GM23338 (cell line): ENCODE measurements at places on chromosomes 11 and 22. TPM values are rescaled to one million over a fixed set of nuclear protein-coding genes. Genes with fewer than 3 reads are reported as not detected.
A peak's percentile ranks its signal among the peaks of the same experiment; 100 is the strongest.

DNA sequence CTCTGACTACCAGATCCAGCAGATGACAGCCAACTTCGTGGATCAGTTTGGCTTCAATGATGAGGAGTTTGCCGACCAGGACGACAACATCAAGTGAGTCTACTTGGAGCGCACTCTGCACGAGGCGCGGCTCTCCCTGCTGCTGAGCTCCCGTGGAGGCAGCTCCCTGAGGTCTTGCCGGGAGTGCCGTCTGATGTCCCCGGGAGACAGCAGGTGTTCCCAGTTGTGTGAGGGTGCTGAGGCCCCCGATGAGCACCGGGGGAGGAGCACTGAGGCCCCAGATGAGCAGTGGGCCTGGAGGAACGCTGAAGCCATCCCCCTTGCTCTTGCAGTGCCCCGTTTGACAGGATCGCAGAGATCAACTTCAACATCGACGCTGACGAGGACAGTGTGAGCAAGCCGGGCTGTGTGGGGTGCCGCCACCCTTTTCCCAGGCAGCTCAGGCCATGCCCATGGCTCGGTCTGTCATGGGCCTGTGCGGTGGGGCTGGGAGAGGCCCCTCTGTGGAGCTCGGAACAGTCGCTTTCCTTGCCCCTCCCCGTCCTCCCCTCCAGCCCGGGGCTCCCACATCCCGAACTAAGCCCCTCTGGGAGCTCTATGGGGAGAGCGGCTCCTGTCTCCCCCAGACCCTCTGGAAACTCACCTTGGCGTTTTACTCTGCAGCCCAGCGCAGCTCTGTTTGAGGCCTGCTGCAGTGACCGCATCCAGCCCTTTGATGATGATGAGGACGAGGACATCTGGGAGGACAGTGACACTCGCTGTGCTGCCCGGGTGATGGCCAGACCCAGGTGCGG is 37.1 kb downstream of the SBF1 start:
- no peak for DNase-seq

- DNase-seq: no peak
Observed at GRCh38 chr22:46770151-46770641, 7.7 kb downstream of the TBC1D22A start.

The PHF21B gene
- 127 and 149 TPM in 2 replicates for total RNA-seq

DNA sequence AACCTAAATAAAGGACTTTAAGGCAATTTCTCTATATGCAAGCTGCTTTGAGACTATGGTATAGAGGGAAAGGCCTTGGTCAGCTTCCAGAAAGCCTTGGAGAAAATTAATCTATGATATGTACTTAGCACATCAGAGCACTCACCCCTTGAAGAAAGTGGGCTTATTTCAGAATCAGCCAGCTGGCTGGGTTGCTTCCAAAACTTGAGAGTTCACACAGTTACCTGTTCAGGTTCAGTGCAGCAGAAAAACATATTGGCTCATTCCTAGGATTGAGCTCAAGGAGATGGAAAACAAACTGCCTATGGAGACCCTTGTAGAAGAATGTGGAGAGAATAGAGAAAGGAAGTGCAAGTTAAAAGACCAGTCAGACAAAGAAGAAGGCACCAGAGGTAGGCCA is 22.7 kb downstream of the CCDC81 start:
- no peak for DNase-seq

The OR52N4 gene
- 0.27 TPM in 1 of 2 replicates, not detected in the other for total RNA-seq

The SNAP29 gene
- 8.2 and 10.2 TPM in 2 replicates for total RNA-seq

The PRG3 gene
- total RNA-seq: not detected in 2 replicates

GRCh38 chr11:5665051-5665570 is 19.8 kb downstream of the TRIM5 start:
- no peak for DNase-seq

The TPBGL gene
- 0.16 and 0.21 TPM in 2 replicates for total RNA-seq

DNA sequence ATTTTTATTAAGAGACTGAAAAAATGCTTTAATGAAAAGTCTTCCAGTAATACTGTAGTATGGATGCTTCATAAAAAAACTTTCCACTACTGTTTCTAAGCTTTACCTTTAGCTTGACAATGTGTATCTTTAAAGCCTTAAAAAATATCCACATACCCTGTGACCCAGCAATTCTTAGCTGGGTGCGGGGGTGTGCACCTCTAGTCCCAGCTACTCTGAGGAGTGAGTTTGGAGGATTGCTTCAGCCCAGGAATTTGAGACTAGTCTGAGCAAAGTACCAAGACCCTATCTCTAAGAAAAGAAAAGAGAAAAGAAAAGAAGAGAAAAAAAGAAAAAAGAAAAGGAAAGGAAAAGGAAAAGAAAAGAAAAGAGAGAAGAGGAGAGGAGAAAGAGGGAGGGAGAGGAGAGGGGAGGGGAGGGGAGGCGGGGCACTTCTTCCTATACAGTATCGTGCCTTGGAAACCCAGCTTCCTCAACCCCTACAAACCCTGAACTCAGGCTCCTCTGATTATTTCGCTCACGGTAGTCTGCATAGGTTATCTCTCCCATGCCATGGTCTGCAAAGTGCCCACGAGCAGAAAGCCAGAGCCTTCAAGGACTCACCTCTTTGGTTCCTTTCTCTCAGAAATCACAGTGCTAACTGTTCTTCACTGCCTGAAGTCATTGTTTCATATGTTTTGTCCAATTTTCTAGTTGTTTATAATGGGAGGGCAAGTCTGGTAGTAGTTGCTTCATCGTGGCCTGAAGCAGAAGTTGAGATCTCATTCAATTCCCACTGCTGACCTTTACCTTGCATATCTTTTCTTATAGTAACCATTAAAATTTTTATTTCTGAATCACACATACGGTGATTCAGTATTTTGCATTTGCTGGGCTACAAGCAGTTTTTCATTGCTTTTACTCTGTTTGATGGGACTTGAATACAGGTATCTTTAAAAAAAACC is 82.2 kb downstream of the FAM83F start:
- peak; percentile 46 for DNase-seq

- no peak for DNase-seq
Observed at GRCh38 chr11:4482445-4482844, at the start of gene OR52K1. Gene OR52K1, plus strand, starts transcription at chr11:4482646. Its CDS starts 6,255 bp downstream, at chr11:4488901.

The CARD18 gene
- total RNA-seq: not detected in 2 replicates

The HBG2 gene
- not detected in 2 replicates for total RNA-seq

GRCh38 chr22:23156286-23156685 is 11.0 kb downstream of the RAB36 start:
- DNase-seq: peak; percentile 56

DNA sequence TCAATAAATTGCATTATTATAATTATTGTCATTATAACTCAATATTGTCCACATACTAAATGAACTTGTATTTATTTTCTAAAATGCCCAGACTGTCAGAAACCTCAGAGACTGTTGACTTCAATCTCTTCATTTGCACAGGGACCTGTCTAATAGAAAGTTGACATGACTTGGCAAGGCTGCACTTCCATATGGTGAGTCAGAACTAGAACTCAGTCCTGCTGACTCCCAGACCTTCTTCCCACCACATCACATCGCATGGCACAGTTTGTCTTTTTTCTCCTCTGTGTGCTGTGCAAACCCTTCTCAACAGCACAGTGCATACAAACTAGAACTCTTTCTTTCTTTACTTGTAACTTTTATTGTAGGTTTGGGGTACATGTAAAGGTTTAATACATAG is 215.1 kb upstream of the BLID start:
- no peak for DNase-seq

DNA sequence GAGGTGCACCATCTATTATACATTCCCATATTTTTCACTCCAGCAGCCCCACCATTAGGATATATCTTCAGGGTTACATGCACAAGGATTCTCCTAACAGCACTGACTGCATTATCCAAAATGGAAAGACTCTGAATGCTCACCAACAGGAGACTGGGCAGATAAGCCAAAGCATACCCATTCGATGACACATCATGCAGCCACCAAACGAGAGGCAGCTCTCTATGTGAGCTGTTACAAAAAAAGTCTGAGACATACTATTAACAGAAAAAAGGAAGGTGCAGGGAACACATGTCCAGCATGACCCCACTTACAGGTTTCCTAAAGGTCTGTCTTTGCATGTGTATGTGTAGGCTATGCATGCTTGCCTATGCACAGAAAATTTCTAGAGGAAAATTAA is 12.4 kb upstream of the SERPIND1 start:
- DNase-seq: no peak

GRCh38 chr11:70616317-70616716 is 218.0 kb downstream of the CTTN start:
- DNase-seq: no peak

GRCh38 chr11:67286621-67287333 is 2.3 kb upstream of the ANKRD13D start:
- peak; percentile 40 for DNase-seq

- DNase-seq: peak; percentile 75
Observed at GRCh38 chr22:36384766-36385481, 2.8 kb downstream of the MYH9 start.

GRCh38 chr11:107564877-107565218 is 687 bp downstream of the ALKBH8 start:
- DNase-seq: no peak

The SEC14L6 gene
- 2.1 and 2.4 TPM in 2 replicates for total RNA-seq

DNA sequence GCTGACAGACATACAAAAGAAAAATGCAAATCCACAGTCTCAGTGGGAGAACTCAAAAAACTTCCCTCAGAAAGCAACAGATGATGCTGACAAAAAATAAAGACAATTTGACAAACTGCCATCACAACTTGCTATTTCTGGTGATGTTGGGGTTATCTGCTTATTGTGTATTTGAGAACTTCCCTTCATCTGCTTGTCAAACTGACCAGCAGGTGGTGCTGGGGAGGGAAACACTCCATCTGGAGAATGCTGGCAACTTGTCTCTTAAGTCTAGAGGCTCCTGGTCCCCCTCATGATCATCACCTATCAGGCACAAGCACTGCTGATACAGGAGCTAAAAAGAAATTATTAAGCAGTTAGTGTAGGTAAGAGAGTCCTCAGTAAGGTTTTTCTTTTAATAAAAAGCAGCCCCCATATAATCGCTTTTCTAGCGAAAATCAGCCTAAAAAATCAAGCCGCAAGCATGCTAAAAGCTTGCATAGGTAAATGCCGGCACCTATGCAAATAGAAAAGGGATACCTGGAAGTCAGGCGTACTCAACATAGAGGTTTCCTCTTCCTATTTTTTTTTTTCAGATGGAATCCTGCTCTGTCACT is 9.8 kb upstream of the FAM111B start:
- DNase-seq: peak; percentile 84

DNA sequence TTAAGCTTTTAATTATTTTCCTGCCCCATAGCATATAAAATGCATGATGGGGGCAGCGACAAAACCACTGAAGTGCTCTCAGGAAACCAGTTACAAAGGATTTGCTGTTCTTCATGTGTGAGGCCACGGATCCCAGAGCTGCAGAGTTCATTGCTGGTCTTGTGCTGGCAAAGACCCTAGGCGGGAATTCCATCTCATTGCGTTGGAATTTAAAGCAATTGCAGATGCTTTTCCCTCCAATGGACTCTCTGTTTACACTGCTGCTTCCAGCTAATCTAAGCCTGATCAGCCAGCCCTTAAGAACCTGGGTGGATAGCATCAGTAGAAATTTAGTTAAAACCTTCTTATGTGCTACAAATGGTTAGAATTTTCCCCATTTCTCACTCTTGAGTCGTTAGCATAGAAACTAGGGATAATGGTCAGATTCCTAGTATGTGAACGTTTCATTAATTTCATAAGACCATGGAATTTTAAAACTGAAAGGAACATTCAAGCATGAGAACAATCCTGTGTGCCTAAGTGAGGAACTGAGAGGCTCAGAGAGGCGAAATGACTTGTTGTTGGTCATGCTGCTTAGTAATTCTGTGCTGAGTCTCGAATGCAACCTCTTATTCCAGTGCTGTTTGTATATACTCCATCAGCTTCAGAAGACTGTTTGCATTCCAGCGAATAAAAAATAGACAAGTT is 36.1 kb upstream of the ADSL start:
- no peak for DNase-seq

DNA sequence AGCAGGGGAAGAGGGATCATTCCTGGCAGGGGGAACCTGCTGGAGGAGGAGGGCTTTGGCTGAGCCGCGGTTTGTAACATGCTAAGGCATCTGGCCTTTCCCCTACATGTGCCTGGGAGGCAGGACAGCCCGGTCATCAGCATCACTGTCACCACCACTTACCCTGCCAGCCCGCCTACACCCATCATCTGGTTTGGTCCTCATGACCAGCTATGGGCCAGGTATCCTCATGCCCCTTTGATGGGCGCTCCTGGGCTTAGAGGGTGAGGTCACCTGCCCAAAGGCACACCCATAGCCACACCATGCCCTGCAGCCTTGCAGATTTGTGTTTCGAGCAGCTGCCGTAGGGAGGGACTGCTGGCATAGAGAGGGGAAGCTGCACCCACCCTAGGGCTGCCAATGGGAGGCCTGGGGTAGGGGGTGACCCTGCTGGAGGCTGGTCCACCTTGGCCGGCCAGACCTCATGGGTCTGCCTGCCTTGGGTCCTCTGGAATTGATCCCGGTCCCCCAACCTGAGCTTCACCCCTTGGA is 2.6 kb downstream of the MRGPRF start:
- DNase-seq: no peak

The ARHGAP32 gene
- total RNA-seq: 15.3 and 17.2 TPM in 2 replicates

DNA sequence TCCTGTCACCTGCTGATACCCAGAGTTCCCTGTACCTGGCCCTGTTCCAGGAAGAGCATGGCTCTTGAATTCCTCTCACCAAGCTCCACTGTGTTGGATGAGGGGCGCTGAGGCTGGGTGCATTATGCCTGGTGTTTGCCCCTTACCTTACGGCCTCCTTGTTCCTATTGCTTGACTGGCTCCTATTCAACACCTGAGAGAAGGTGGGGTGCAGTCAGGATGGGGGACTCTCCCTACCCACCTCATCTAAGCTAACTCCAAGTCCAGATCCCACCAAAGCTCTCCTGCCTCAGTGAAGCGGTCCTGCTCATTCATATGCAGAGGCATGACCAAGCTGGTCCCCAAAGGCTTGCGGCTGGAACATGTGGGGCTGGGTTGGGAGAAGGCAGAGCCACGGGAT is 35.8 kb upstream of the RIC3 start:
- no peak for DNase-seq

The CLCF1 gene
- 0.19 TPM in 1 of 2 replicates, not detected in the other for total RNA-seq

DNA sequence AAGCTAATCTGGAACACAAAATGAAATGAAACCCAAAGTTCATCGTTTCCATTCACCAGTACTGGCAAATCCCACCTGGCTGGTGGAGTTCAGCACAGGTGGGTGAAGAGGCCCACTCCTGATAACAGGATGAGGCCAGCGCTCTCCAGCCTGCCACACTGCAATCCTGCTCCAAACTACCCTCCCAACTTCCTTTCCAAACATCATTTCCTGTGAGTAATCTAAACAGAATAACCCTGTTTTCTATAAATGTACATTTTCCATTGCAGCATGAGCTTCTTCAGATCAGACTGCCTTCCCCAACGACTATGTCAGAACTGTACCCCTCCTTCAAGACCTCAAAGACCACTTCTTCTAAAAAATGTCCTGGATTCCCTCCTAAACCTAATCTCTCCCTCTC is 15.9 kb upstream of the NFRKB start:
- no peak for DNase-seq

The PNPLA3 gene
- 17.3 and 23.4 TPM in 2 replicates for total RNA-seq

DNA sequence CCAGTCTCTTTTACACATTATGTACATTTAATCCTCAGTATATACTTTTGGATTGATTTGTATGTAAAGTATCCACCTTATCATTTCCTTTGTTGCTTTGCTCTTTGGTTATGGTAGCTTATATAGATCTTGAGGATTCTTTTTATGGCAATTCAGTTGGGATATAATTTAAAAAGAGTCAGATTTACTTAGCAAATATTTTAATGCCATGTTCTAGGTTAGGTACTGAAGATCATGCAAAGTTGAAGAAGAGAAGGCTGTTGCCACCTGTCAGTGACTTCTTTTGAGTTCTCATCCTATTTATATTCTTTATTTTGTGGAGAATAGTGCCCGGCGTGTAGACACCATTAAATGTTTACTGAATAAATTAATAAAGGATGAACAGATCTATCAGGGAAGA is 279.7 kb downstream of the TMEM135 start:
- DNase-seq: no peak

The BBS1 gene
- 27.8 and 41.3 TPM in 2 replicates for total RNA-seq
